ENCODE measurements at places on chromosomes 3 and 15. TPM values are rescaled to one million over a fixed set of nuclear protein-coding genes. Genes with fewer than 3 reads are reported as not detected.

- DNase-seq: peak; percentile 58
These were observed 51.8 kb downstream of the MITF start for GRCh38 chr3:69791106-69791505.

DNA sequence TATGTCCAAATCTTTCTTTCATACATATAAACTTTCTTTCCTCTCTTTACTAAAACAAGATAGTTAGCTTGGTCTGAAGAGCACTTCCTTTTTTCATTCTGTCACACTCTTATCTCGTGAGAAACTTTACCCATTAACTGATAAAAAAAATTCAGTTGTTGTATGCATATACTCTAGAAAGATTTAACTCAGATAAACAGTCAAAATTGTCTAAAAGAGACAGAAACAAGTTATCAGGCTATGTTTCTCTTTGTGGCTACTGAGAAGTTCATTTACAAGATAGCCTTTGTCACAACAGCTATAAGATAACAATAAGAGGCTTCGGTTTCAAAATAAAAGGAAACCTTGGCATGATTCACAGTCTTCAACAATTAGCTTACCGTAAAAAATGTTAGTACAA is 235.7 kb upstream of the ATP10A start:
- DNase-seq: no peak

DNA sequence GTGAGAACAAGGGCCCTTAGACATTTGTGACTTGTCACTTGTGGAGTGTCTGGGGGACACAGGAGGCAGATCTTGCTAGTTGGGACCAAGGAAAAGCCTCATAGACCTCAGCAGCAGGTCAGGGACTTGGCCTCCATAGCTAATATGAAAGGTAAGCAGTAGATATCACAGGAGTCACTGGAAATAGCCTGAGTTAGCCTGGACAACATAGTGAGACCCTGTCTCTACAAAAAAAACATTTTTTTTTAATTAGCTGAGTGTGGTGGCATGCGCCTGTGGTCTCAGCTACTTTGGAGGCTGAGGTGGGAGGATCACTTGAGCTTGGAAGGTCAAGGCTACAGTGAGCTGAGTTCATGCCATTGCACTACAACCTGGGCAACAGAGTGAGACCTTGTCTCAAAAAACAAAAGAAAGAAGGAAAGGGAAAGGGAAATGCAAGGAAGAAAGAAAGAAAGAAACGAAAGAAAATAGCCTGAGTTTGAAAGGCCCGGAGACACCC is 37.1 kb upstream of the CLK3 start:
- no peak for DNase-seq

- DNase-seq: peak; percentile 75
These were observed 1.6 kb downstream of the TSC22D2 start for GRCh38 chr3:150409512-150410310.

Gene ATP13A5
- total RNA-seq: not detected

DNA sequence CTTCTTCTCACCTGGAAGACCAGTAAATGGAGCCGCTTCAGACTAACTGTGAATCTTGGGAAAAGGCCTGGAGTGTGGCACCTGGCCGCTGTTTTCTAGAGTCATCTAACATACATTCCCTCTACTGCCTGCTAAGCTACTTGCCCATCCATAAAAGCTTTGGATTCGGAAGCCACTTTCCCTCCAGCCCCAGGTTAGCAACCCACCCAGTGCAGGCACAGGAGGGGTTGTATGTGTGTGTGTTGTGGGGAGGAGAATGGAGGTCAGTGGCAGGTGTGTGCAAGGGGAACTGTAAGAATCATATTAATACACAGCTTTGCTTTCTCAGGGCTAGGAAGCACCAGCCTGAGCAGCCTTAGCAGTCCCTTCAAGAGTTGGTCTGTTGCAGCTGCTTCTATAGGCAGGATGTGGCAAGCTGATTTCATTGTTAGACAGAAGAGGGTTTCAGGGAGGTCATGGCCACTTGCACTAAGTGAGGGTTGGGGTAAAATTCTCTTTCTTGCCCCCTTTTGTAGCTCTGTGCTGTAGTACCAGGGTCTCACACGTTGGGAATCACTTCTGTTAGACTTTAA is 8.9 kb downstream of the NSUN3 start:
- DNase-seq: no peak

- DNase-seq: no peak
These were observed 5.9 kb downstream of the C3orf22 start for GRCh38 chr3:126552688-126553283.

Gene ERC2
- 3.3 TPM for total RNA-seq

Gene ACOX2
- total RNA-seq: 35.1 TPM

DNA sequence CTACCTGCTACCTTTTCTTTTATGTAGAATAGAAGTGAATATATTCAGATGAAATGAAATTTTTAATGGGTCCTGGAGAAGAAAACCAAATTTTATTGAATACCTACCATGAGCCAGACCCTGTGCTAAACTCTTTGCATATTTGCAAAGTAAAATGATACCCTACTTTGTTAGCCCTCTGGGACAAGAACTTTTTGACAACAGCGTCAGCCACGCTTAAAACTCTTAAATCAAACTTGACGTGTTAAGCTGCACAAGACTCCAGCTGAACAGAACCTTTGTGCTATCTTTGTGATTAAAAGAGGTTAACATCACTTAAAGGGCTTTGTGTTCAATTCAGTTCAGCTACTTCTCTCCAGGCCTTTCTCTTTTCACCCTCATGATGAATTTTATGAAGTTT is 316.5 kb downstream of the MEX3B start:
- DNase-seq: no peak

Gene TMC3
- total RNA-seq: not detected

Gene ADGRG7
- not detected for total RNA-seq

Gene IP6K2
- 19.8 TPM for total RNA-seq

DNA sequence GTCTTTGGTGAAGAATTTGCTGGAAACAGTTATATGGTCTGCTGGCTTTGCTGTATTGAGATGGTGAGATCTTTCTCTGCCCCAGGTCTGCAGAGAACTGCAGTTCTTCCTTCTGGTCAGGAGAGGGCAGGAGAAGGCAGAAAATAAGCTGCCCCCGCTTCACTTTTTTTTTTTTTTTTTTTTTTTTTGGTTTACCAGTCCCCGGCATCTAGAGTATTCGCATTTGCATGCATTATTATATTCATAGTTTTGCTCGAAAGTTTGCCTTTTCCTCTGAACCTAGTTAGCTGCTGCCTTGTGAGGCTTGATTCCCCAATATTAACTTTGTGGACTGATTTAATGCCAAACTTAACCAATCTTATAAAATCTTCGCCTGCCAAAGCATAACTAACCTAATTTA is 10.6 kb upstream of the PARL start:
- DNase-seq: no peak

- DNase-seq: peak; percentile 72
These were observed 17.4 kb downstream of the H1-8 start for GRCh38 chr3:129560269-129560787.

All from heart right ventricle (tissue), 16 donors.